Fibroblast of skin of left quadriceps (primary cell): ENCODE measurements at places on chromosomes 16 and 17.

DNA sequence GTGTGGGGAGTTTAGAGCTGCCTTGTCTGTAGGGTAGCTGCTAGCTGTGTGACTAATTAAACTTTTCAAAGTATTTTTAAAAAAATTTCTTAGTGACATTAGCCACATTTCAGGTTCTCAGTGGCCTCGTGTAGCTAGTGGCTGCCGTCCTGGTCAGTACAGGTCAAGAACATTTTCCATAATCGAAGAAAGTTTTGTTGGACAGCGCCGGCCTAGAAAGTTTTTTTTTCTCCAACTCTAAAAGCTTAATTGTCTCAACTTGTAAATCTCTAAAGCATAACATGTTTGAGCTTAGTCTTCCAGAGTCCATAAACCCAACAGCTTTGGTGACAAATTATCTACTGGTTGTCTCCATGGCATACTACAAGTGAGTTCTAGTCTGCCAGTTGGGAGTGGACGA, 4.3 kb downstream of the AKAP1 start:
- DNase-seq, result no peak

DNA sequence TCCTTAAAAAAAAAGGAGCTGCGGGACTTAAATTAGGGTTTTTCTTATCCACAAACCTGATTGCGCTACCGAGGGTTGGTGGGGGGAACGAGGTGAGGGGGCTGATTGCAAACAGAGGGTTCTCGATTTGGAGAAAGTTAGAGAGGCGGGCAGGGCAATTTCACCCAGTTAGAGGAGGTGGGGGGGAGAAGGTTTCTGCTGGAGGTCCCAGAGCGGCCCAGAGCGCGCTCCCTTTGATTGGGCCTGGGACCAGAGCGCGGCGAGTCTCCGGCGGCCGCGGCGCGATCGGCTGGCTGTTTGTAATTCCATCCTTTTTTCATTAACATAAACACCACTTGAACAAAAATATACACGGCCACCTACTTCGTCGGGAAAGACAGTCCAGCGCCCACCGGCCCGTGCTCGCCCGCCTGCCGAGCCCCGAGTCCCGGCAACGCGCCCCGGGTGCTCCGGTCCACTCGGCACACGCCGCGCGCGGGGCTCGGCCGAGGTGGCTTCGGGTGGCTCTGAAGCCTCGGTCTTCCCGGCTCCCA, 13.3 kb upstream of the FOXF1 start:
- DNase-seq, result no peak

GRCh38 chr17:30333503-30334360, at the start of gene TMIGD1:
Gene TMIGD1, minus strand, starts transcription at chr17:30334057. Its CDS starts 1,924 bp downstream, at chr17:30332133.
- no peak for DNase-seq

GRCh38 chr17:66304304-66305174, 2.1 kb downstream of the PRKCA start:
- no peak for DNase-seq

DNA sequence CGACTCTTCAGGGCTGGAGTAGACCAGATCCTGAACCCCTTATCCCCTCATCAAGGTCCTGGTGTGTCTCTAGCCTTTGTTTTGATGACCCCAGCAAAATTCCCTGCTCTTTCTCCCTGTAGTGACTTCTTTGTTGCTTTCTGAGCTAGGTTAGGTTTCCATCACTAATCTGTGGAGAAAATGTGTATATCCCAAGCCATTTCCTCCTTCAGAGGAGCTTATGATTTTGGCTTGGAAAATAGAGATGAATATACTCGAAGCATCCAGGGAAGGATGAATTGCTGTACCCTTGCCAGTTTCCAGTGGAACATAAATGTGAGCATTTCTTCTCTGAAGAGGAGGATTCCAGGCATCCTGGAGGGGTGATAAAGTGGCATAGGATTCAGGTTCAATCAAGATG, 55.8 kb downstream of the KSR1 start:
- no peak for DNase-seq

GRCh38 chr17:82544431-82545070, 25.0 kb downstream of the FOXK2 start:
- DNase-seq, result no peak

GRCh38 chr16:11079652-11080187, 135.4 kb downstream of the CLEC16A start:
- peak; percentile 95 for DNase-seq

GRCh38 chr17:36198831-36199465, 2.4 kb upstream of the CCL3L1 start:
- no peak for DNase-seq
